ENCODE measurements at places on chromosomes 16 and 17. TPM values are rescaled to one million over a fixed set of nuclear protein-coding genes. Genes with fewer than 3 reads are reported as not detected.

- DNase-seq: no peak
These were observed 321.0 kb downstream of the CPPED1 start for GRCh38 chr16:12482455-12483220.

- DNase-seq: no peak
These were observed 23.8 kb downstream of the TMEM94 start for GRCh38 chr17:75480281-75480680.

DNA sequence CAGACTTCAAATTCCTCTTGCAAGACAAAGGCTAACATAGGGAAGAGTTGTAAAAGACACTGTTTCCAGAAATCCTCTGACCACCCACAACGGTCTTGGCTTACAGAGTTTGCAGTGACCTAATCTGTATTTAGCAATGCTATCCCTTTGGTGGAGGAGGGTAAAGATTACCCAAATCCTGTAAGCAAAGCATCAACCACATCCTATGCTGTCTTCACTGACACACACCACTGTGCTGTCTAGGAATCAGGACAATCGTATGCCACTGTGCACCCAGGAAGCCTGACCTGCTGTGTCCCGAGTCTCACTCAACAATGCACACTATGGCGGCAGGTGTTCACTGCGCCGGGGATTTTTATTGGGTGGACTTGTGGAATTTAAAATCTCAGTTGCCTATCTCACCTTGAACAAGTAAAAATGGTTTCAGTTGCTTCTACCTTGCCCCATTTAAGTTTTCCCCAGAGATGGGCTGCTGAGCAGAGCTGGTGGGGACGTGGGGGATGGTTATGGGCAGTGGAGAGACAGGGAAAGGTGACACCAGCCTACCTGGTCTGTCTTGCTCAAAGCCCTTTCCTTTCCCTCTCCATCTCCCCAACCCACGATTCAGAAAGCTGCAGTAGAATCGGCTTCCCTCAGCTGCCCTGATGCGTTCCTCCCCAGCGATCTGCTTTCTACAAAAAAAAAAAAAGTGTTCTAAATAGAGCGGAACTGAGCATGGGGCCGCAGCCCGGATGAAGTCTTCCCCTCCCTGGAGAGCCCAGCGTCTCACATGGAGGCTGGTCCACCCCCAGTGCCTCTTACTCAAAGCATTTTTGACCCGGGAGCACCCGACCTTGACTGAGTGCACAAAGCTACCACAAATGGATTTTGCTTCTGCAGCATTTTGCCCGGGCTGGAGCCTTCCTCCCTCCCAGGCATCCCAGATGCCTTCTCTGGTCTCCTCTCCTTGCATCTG is 271.5 kb downstream of the SOX9 start:
- no peak for DNase-seq

GRCh38 chr16:23944381-23944780 is 108.6 kb downstream of the PRKCB start:
- DNase-seq: no peak

DNA sequence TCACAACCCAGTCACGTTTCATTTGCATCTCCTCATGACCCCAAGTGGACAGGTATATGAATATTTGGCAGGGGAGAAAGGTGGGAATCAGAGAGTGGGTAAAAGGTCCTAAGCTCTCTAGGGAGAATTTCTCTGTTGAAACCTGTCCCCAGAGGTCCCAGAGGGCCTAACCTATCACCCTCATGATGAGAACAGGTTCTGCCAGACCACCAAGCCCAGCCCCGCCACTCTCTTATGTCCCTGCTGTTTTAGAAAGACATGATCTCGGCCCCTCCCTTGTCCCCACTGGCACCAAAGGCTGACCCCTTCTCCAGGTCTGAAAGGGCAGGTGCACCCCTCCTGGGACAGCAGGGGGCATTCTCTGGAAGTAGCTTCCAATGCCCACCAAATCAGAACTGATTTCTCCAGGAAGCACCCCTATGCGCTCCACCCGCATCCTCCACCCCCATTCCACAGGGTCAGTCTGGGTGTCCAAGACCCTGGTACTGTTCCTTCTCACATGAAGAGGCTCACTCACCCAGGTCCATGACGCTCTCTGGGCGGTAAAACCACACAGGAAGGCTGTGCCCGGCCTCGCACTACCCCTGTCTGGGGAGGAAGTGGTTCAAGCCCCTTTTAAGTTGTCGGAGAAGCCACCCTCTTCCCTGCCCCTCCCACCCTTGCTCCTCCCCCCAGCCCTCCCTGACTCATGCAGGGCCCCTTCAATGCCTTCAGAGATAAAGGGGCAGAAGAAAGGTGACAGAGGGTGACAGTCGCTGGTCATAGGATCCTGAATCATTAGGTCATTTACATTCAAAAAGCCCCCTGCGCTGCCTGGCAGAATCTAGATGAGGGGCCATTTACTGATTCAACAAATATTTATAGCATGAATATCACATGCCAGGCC is at the start of gene CCR7:
CCR7 (minus strand) TSS at position 590 of the 886 bp plus-strand sequence; CDS start at position 527, 63 bp downstream.
- peak; percentile 92 for DNase-seq

GRCh38 chr17:2853283-2854142 is 57.3 kb downstream of the RAP1GAP2 start:
- DNase-seq: peak; percentile 49

DNA sequence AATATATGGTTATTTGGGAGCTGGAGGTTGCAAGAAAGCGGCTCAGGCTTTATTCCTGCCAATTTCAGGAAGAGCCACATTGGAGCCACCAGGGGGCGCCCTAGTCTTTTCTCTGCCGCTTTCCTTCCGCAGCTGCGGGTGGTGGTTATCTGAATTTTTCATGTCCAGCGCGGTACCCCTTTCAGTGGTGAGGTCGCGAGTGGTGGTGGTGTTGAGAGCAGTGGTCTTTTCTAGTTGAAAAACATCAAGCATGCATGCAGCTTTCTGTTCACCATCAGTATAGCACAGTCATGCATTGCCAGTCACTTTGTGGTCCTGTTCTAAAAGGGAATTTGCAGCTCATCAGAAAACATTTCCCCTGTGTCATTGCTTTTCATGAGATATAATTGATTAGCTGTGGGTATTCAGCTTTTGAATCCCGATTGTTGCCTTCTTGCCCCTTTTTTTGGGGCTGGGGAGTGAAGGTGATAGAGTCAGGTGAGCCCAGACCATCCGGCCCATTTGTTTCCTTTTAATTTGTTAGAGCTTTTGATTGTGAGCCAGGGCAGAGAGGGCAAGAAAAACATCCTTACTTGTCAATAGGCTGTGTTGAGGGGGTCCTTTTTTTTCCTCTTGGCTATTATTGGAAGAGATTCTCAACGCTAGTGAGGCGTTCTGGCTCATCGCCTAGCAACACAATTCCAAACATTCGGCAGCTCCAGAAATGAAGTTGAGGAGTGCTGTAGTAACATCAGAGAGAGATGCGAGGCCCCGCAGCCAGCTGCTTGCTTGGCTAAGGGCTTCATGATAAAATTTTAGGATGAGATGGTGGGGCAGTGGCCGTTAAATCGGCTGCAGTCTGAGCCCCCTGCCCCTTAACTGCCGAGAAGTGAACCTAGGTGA is 119.0 kb downstream of the SNX29 start:
- DNase-seq: peak; percentile 83

DNA sequence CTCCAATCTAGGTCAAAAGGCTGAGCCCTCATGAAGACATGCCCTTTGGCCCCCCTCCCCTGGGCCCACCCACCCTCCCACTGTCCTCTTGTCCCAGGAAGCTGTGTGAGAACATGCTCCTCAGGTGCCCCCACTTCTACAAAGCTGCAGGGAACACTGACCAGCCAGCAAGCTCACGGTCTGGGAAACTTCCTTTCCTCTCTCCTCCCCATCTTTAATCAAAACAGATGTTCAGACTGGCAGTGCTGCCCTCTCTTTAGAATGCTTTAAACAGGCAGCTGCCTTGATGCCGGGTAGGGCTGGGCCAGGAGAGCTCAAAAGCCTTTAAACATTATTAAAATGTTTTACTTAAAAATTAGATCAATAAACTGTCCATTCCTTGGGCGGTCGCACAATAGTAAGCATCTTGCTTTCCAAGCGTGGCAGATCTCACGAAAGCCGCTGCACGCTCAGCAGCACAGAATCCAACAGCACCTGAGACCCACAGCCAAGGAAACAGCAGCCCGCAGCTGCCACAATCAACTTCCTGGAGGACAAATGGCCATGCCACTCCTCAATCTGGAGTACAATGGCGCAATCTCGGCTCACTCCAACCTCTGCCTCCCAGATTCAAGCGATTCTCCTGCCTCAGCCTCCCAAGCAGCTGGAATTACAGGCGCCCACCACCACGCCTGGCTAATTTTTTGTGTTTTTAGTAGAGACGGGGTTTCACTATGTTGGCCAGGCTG is 399.2 kb downstream of the SLC39A11 start:
- DNase-seq: no peak

DNA sequence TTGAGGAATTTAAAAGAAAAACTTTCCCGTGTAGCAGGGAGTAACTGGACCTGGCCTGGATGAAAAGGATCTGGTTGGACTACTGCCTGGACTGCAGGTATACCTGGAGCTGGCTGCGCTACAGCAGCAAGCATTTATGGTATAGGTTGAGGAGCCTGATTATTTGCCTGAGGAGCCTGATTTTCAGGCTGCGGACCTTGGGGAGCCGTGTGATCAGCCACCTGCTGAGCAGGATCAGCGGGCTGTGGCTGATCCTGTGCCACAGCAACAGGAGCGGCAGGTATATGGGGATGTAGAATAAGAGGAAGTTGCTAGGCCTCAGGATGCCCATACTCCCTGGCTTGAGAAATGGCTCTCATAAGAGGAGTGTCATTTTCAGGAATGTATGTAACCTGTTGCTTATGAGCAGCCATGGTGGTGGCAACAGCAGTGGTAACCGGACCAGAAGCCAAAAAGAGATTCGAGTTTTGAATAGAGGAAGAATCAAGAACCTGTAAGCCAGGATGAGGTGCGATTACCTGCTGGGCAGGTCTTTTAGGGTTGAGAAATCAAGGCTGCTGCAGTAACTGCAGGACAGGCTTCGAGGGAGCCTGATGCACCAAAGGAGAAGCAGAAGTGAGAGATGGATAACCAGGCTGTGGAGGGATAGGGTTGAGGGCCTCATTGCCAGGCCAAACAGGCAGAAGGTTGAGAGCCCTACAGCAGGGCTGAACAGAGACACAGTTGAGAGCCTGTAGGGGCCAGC is 60.9 kb upstream of the ARL4D start:
- no peak for DNase-seq

DNA sequence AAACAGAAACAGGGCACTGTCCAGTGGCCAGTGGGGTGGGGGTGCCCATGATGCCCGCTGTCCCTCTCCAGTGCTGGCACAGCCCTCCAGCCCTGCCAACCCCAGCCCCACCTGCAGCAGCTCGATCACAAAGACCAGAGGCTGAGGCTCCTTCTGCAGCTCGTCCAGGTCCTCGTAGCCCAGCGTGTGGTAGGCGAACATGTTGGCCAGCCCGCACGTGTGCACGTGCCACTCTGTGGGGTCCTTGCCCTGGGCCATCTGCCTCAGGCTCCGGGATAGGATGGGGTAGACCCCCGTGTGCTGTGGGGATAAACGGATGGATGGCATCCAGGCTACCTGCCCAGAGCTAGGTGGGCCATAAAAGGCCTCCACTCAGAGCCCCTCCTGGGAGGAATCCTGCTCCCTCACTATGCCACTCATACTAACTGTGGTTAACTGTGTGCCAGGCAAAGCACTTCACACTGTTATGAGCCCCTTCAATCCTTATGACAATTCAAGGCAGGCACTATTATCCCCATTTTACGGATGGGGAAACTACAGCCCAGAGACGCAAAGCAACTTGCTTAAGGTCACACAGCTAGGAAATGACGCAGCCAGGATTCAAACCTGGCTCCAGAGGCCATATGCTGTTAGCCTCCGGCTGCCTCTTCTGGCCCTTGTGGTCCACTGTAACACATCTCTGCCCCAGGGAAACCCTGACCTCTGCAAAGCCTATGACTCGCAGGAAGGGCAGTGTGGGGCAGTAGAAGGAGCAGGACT is 6.5 kb downstream of the AIPL1 start:
- DNase-seq: no peak

DNA sequence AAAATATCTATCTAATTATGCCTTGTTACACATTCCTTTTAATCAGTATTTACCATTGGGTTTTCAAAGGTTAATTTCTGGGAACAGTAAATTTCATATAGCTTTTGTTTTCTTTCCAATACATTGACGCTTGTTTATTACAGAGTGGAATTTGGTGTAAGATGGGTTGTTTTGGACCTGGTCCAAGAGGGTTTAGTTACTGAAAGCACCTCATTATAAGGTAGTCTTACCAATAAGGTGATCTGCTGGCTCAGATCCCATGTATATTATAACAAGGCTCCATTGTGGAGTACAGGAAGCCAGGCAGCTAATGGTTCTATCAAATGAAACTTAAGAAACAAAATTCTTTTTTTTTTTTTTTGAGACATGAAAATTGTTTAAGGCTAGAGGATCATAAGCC is 87.3 kb upstream of the NACA2 start:
- no peak for DNase-seq

DNA sequence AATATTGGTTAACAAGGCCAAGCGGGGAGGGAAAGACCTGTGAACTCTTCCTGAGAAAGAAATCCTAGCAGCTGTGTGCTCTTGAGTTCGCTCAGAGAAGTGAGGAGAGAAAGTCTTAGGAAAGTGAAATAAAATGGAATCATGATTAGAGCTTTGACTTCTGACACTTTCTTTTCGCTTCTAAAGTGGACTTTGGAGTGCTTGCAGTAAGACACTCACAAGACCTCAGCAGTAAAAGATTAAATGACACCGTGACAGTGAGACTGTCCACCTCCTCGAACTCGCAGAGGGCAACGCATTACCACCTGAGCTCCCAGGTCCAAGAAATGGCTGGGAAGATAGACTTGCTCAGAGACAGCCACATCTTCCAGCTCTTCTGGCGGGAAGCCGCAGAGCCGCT is 71.2 kb downstream of the RNF213 start:
- no peak for DNase-seq

SGCA gene
- total RNA-seq: not detected

UBN1 gene
- total RNA-seq: 19.3 TPM

SDK2 gene
- 0.23 TPM for total RNA-seq

CES1 gene
- total RNA-seq: not detected

C1QTNF1 gene
- 0.14 TPM for total RNA-seq

EFCAB5 gene
- total RNA-seq: 0.54 TPM

ZSCAN10 gene
- total RNA-seq: 0.11 TPM

HOXB4 gene
- total RNA-seq: 0.66 TPM

CTF1 gene
- 0.18 TPM for total RNA-seq

OR1A1 gene
- not detected for total RNA-seq

NOXO1 gene
- total RNA-seq: not detected

Data from activated CD4-positive, alpha-beta T cell treated with anti-CD3 and anti-CD28 coated beads for 36 hours (primary cell).